Heart left ventricle (tissue), 16 donors: ENCODE measurements at places on chromosomes 2 and 18.

DNA sequence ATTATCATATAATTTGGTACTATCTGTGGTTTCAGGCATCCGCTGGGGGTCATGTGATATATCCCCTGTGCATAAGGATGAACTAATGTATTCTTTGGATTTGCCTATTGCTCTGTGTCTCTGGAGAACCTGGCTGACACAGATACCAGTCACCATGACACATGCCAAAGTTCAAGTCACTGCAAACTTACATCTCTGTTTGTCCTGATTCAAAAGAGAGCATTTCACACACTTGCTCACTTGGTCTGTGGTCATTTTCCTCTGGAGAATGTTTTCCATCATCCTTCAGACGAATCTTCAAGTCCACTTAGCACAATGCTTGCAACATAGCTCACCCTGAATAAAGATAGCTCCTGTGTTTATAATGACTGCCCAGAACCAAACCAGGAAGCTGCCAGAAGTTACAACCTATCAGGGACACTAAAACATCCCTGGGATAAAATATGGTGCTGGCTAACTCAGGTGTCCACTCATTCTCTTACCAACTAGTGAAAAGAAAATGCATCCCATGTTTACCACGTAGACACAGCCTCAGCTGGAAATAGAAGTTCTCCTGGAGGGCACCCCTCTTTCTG is 18.1 kb downstream of the SULT1C3 start:
- DNase-seq = no peak

GRCh38 chr18:57431002-57431382 is 4.2 kb upstream of the ONECUT2 start:
- DNase-seq = no peak

DNA sequence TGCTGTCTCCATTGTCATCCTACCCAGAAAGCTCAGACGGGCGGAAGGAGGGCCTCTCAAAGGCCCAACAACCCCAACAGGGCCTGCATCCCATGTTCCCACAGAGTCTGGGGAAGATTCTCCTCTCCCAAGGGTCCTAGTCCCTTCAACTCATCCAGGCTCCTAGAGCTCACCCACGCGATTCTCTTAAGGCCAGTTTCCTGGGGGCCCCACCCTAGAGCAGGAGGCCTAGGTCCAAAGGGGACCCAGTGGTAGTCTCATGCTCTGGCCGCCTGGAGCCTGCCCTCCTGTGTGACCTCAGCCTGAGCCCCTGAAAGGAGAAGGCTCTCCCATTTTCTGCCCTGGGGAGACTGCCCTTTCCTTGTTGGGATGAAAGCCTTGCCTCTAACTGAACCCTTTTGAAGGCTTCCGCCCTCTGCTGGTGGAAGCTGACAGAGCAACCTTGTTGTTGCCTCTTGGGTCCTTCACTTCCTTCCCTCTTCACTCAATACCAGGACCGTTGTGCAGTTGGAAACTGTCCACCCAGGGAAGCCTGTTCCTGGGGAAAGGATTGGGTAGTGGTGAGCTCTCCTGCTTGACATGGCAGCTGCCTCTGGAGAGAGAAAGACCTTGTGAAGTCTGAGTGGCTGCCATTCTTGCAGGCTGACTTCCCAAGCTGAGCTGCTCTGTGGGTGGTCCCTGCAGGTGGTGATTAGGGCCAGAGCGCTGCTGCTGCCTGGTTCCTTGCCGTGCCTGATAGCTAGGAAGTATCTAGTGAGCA is 86.0 kb upstream of the ALPP start:
- peak; percentile 38 for DNase-seq

DNA sequence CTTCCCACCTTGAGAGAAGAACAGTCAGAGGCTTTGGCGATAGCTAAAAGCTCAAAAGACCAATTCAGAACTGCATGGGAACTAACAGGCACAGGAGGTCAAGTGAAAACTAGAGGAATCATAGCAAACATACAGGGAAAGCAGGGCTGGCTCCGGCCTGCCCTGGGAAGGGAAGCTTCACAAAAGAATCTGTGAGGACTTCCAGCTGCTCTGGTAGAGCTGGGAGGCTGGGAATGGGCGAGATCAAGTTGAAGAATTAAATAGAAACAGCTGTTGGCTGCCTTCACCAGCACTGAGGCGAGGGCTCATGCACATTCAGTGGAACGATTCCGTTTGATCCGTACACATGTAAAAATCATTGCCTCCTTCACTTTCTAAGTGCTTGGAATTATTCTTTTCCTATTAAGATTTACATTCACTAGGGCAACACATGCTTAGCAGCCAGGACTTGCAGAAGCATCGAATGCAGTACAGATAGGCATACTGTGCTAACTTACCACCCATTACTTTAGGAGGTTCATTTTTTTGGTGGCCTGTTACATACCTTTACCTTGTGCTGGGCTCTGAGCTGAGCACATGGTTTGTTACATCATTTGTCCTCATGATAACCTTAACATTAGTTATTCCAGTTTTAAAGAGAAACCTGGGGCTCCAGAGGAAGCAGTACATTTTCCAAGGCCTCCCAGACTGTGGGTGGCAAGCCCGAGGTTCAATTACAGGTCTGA is 125.4 kb upstream of the RNF152 start:
- DNase-seq = peak; percentile 64

GRCh38 chr2:218384975-218385374 is 2.9 kb downstream of the SLC11A1 start:
- DNase-seq = no peak

DNA sequence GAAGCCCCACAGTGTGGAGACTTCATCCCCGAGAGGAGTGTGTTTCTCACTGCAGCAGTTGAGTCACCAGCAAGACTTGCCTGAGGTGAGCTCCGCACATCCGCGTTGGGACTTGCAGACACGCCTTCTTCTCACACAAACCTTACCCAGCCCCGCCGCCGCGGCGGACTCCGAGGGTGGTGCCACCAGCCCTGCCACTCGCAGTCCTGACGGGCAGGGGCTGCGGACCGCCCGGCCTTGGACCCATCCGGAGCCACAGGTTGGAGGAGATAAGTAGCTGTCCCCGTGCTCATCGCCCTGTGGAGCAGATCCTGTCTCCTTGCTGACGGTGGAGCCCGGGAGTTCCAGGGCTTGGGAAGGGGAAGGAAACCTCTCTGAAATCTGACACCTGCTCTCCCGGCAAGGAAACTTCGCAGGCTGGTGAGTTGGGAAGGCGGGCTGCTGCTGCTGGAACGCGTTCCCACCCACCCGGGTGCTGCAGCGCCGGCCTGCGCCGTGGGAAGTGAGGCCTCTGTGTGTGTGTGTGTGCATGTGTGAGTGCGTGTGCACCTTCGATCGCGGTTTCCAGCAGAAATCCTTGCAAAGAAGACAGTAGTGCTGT is at the start of gene RAB27B:
RAB27B (plus strand) TSS at position 197 of the 601 bp plus-strand sequence. CDS start 49,109 bp downstream, outside the sequence.
- peak; percentile 35 for DNase-seq

- no peak for DNase-seq
Measured at GRCh38 chr2:20221555-20221973, 3.4 kb downstream of the SDC1 start.

GRCh38 chr2:187989925-187990623 is 301.6 kb upstream of the GULP1 start:
- no peak for DNase-seq

GRCh38 chr18:3722649-3723433 is 272.9 kb downstream of the TGIF1 start:
- DNase-seq = no peak

DNA sequence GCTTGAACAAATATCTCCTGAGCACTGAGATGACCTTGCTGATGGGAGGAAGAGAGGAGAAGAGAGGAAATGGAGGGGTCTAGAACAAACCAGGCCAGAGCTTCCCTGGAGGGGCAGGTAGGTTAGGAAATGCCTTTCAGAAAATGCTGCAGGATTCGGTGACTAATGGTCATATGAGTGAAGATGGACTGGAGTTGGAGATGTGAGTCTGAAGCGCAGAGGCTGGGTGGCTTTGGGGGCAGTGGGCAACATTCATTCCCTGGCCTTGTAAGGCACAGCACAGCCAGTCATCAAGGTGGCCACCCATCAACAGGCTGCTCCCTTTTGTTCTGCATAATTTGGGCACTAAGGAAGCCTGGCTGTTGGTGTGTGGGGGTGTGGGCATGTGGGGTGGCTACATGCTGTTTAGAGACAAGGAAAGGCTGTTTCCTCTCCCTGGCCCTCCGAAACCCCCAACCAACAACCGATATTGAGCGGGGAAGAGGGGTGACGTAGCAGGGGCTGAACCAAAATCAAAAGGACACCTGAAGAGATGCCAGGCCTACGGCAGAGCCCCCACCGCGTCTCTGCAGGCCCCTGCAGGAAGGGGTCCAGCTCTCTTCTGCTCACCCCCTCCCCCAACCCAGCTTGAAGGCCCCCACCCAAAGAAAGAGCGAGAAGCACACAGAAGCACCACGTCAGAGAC is 1.5 kb downstream of the SLC30A3 start:
- no peak for DNase-seq

GRCh38 chr2:43305012-43305411 is 78.6 kb upstream of the ZFP36L2 start:
- peak; percentile 53 for DNase-seq
